ENCODE measurements at places on chromosomes 1 and 21.

DNA sequence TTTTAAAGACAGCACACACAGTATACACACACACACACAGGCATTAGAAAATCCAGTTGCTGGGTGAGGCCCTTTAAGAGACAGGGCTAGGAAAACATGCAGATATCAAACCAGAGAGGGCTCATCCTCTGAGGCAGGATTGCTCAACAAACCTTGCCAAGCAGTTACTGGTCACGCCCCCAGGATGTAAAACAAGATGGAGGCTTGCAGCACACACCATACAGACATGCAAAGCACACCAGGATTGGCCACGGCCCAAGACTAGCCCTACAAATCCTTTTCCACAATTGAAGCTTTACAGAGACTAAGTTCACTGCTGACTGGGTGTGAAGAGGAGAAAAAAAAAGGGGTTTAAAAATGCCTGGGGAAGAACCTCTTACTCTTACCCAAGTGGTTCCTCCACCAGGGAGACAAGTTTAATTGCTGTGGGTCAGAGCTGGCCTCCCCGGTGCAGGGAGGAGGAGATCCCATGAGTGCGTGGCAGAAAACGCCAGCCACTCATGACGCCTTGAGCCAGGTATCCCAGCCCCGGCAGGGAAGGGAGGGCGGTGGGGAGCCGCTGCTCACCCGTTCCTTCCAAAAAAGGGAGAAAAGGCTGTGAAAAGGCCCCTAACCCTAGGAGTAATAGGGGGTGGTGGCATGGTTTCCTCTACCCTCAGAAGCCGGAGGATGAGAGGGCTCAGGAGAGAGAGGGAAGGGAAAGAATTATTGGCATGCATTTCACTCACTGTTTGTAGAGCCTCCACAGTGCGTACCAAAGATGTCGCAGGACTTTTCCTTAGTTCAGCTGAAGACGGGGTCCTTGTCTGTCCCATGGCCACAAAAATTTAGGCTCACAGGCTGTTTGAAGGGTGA is 594.6 kb upstream of the ZP4 start:
- no peak for DNase-seq

GRCh38 chr1:57464756-57465155 is 40.9 kb upstream of the DAB1 start:
- DNase-seq = no peak

DNA sequence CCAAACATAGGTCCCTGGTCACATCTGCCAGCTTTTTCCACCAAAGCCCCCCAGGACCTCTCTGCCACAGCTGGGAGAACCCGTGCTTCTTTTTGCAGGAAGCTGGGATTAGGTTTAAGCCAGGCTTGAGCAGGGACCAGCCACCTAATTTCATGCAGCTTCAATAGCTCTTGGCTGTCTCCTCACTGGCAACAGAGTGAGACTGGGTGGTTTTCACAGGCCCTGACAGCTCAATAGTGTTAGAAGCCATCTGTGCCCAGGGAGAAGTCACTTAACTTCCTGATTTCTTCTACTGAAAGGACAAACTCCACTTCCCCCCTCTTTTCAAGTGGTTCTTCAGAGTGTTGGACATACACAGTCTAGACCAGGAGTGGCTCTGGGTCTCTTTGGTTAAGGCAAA is 20.4 kb upstream of the SRSF4 start:
- no peak for DNase-seq

DNA sequence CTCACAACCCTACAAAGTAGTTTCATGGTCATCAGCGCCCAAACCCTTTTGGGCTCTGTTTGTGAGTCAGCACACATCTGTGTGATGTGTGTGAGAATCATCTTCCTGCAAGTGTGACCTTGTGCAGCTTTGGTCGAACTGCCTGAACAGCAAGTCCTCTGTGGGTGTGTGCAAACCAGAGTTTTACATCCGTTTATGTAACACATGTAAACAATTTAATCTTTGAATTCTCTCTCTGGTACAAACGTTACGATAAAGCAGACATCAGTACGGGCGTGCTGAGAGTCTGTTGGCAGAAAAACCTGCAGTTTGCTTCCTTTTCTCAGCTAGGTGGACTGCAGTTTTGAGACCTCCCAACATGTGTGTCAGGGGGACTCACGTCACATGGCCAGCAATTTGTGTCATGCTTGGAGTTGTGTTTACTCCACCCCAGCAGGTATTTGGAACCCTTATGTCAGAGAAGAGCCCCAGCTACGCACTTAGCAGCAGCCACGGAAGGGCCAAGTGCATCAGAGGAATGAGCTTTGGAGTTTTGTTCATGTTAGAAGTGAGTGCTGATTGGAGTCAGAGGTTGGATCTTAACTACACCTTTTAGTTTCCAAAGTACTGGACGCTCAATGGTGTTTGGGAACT is 230.8 kb downstream of the PAPPA2 start:
- DNase-seq = no peak

GRCh38 chr1:94334764-94335163 is 83.4 kb upstream of the ABCD3 start:
- DNase-seq = no peak

DNA sequence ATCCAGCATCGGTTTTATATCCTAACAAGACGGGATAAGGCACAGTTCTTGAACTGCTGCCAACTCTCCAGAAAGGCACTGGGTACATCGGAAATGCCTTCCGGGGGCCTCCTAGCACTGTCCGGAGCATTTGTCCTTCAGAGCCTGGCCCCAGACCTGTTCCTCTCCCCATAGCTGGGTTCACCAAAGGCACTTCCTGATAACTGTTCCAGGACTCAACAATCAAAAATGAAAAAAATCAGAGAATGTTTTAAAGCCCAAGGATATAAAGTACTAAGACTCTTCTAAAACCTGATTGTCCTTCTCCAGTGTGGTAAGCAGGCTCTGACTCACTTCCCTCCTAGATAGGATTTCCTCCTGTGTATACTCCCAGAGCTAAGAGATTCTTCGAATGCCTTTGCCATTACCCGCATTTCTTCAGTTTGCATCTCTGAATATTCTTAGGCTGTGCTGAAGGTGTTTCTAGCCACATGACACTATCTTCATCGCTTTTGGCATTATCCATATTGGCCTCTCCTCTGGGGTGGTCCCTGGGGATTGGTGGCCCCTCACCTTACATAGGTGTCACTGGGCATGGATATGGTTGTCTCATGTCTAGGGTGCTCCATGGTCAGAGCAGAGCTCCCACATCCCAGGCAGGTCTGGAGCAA is 112.9 kb downstream of the ZBTB18 start:
- DNase-seq = no peak

GRCh38 chr1:80158771-80159170 is 1152.2 kb upstream of the ADGRL4 start:
- no peak for DNase-seq

- no peak for DNase-seq
Observed at GRCh38 chr1:155990005-155990739, 11.8 kb upstream of the ARHGEF2 start.

- no peak for DNase-seq
Observed at GRCh38 chr1:40553017-40553416, 21.6 kb downstream of the ZNF684 start.

- DNase-seq = no peak
Observed at GRCh38 chr1:233631810-233632405, 18.0 kb downstream of the KCNK1 start.

GRCh38 chr1:92951141-92951582 is 10.1 kb downstream of the DIPK1A start:
- DNase-seq = no peak

DNA sequence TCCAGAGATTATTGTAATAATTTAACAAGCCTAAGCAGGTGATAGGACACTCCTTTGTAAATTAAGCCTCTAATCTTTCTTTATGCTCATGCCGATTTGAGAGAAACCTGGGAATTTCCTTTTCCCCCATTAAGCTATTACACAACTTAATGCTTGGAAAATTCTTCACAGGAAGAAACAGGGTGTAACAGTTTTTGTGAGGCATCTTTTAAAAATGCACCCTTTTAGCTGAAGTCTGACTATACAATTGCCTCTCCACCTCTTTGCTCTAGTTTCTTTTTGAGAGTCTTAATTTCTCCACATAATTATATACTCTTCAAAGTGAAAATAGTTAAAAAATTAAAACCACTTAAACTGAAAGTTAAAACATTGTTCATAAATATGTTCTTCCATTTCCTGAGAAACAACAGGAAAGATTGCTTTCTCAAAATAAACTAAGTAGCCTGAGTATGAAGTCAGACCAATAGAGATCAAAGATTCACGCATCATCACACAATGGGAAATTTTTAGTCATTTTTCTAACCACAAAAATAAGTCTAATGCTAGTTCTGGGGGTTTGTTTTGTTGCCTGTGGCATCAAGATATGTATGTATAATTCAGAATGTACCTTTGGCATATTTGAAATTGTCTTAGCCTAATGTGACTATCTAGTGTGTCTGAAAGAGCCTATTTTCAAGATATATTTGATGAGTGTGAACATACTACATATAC is 34.7 kb downstream of the LRRC8D start:
- DNase-seq = no peak

- DNase-seq = no peak
Observed at GRCh38 chr1:117569856-117570255, 36.0 kb upstream of the TENT5C start.

- DNase-seq = no peak
Observed at GRCh38 chr1:175168782-175169181, 23.8 kb downstream of the KIAA0040 start.

DNA sequence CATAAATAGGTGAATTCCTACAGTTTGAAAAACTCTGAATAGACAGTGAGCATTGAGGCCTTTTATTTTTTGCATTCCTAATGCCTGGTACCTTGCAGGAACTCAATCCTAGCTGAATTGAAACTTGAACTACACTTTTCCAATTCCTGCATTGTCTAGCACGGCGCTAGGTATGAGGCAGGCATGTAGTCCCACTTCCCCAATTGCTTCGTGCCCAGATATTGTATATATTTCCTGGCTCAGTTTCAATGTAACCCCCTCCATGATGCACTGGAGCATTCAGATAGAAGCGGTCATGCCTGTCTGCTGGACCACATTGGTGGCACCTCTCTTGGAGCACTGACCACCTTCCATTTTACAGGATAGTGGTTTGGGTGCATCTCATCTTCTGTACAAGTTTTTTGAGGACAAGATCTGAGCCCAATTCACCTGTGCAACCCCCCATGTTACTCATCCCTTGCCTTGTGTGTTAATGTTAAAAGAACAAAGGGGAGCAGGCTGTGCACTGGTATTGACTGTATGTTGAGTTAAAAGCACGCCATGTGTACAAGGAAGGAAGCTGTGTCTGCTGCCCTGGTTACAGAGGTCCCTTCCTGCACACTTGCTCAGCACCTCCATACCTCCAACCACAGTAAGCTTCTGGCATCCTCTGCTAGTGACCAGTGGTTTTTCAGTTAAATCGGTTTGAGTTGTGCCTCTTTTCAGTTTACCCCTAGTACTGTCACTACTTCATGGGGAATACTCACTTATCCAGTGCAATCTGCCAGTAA is 10.0 kb upstream of the RAB7B start:
- no peak for DNase-seq

DNA sequence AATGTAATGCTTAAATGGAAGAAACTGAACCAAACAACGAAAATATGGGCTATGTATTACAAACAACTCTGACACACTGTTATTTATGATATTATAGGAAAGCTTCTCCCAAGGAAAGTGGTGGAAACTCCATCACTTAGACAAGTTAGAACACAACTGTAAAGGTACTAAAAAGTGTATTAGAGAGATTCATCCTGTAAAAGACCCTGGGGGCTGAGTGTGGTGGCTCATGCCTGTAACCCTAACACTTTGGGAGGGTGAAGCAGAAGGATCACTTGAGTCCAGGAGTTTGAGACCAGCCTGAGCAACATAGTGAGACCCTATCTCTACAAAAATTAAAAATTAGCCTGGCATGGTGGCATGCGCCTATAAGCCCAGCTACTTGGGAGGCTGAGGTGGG is 7.4 kb upstream of the UBE4B start:
- DNase-seq = no peak
